NCI-H2081 (cell line): ENCODE measurements at places on chromosomes 4 and X.

- DNase-seq, result peak; percentile 17
Observed at GRCh38 chr4:147760695-147761094, 28.8 kb downstream of the ARHGAP10 start.

DNA sequence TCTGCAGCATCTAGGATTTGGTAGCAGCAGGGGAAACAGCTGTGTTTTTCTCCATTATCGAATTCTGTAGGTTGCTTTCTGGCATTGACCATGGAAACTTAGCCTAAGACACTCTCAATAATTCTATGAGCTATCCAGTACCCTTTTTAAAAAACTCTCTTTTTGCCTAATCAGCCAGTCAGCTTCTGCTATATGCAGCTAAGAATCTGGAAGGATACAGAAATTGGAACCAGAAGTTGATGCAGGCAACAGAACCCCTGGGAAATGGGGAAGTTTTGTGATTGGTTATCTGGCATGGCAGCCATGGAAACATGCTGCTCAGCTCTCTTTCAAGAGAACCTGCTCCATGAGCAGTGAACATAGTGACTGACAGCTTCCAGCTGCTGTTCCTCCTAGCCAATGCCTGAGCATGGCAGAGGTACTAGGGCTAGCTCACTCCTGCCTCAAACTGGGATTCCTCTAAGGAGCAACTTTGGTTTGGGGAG, 417.6 kb upstream of the MAOA start:
- DNase-seq, result no peak

GRCh38 chr4:116913451-116913850, 171.9 kb downstream of the TRAM1L1 start:
- no peak for DNase-seq

DNA sequence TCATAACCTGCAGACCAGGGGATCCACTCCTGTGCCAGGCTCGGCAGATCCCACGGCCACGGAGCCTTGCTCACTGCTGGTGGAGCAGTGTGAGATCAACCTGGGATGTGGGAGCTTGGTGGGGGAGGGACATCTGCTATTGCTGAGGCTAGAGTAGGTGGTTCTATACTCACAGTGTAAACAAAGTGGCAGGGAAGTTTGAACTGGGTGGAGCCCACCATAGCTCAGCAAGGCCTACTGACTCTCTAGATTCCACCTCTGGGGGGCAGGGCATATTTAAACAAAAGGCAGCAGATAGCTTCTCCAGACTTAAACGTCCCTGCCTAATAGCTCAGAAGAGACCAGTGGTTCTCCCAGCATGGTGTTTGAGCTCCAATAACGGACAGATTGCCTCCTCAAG, 54.7 kb upstream of the EPHA5 start:
- no peak for DNase-seq

DNA sequence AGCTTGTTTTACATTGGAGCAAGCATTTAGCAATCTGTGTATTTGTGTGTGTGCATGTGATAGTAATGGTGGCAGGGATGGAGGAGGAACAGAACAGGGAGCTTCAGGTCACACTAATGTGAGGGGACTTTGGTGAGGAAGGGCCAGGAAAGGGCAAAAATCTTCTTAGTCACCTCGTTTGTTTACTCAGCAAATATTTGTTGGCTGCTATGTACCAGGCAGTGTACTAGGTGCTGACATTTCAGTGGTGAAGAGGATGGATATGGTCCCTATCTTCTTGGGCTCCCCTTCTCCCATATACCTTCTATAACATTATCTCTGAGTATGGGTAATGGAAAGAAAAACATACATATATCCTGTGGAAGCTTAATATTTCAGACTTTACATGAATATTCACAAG, 48.5 kb upstream of the HDAC8 start:
- DNase-seq, result no peak

DNA sequence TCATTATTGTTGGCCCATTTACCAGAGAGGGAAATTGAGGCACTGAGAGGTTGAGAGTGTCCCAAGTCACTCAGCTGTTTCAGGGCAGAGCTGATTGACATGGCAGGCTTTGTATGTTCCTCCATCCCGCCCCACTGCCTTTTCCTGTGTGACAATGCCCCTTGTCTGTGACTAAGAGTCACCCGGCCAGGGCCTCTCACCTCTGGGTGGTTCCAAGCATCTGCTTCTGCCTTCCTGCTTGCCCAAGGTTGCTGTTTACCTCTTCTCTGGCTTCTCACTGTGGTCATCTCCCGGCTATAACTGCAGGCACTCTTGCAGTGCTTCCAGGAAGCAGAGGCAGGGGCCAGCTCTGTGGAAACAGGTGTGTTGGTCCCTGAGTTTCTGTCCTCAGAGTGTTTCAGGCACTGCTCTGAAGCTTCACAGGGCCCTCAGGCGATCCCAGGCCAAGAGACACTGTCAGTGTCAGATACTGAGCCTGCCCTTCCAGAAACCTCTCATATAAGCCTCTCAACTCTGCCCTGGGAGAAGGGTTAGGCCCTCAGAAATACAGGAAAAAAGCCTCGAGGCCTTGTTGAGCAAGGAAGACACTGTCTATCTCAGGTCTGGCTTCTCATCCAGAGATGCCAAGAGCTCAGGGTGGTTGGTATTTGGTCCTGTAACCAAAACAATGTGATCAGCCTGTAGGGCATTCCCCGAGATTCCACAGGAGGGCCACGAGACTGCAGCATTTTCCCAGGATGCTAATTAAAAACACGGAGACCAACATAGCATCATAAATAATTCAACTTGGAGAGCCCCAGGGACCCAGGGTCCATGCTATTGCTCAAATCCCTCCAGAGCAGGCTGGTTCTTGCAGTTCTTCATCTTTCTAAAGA, 42.0 kb upstream of the PROM1 start:
- DNase-seq, result no peak

DNA sequence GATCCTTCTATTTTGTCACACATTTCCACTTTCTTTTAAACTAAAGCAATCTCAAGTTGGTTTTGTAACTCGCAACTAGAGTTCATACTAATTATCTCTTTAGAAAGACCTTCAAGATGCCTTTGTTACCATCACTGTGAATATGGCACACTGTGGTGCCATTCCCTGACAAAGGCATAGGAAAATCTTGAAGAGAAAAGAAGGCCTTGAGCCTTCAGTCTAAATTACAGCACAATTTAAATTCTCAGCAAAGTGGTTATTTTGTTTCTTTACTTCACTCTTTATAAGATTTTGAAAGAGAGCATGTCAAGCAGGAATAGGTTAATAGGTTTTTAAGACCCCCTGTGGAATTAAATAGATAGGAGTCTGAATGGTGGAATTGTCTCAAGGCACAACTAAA, 89.0 kb upstream of the BANK1 start:
- DNase-seq, result no peak

DNA sequence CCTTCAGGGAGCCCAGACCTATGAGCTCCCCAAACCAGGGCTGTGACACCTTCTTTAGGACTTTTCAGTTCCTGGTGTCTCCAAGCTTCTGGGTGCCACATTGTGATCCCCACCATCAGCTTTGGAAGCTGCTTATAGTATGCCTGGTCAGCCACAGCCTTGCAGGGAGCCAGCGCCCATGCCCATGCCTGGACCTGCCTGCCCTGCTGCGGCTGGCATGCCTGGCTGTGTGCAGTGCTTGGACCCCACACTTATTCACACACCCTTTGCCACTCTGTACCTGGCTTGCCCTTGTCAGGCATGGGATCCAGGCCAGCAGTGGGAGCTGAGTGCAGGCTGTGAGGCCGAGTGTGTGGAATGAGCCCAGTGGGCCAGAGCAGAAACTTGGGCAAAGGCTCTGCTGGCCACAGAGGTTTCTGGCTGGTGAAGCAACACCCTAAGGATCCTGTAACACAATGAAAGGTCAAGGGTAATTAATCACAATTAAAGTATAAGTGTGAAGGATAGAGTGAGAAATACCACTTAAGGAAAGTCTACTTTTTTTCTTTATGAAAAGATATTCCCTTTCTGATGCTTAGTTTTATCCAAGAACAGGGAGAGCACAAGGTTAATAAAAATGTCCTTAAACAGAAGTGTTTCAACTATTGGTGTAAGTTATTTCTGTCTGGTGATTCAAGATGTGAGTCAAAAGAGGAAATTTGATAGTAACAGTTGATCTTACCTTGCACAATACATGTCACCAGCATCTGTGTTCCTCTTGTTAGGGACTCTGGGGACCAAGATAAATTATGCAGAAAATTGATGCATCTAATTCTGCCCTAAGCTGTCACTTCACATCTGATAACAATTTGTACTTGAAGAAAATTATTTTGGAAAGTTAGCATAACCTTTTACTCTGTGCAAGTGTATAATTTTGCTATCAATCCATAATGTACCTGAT, 161.8 kb downstream of the FAM47A start:
- DNase-seq, result no peak

GRCh38 chrX:151878574-151878973, 34.1 kb upstream of the MAGEA4 start:
- DNase-seq, result no peak

GRCh38 chr4:19776929-19777328, 474.8 kb upstream of the SLIT2 start:
- no peak for DNase-seq

- DNase-seq, result peak; percentile 19
Observed at GRCh38 chr4:113292371-113293042, 243.1 kb downstream of the ANK2 start.

DNA sequence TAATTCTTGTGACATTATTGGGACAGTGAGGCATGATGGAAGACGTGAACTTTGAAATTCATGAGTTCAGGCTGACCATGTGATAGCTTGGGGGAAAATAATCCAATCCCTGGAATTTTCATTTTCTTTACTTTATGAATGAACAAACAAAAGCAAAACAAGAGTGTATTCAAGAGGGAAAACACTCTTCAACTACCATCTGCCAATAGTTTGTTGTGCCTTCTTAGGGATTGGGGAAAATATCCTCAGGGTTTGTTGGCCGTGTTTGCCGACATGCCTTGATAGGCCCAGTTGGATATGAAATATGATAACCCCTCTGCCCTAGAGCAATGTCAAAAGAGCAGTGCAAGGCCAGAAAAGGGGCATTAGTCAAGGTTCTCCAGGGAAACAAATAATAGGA, 80.8 kb upstream of the CLNK start:
- DNase-seq, result no peak

GRCh38 chr4:8262637-8263322, 6.8 kb upstream of the HTRA3 start:
- no peak for DNase-seq

DNA sequence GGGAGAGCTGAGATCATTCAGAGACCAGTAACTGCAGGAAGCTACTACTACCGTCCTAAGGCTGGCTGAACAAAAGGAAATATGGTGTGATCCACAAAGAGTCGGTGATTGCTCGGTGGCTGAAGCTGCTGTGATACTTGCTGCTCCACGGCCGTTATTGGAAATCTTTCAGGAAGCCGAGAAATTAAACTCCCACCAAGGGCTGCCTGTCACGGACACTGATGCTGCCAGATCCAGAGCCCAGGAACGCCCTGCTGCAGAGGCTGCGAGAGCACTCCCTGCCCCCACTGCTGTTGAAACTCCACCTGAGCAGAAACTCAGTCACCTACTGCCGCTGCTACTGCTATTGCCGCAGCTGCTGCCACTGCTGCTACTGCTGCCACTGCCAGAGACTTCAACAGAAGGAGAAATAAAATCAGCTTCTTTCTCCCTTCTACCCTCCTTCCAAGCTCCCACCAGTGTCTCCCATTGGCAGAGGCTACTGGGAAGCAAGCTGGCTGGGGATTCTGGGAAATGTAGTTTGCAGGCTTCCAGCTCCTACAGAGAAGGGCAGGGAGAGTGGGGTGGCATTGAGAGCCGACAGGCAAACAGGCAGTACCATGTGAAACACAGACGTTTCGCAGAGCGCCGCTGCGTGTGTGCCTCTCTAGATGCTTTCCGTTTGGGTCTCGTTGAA, 126.0 kb upstream of the ENPP6 start:
- DNase-seq, result peak; percentile 74

- no peak for DNase-seq
Observed at GRCh38 chr4:109207061-109207460, 95.4 kb downstream of the COL25A1 start.

DNA sequence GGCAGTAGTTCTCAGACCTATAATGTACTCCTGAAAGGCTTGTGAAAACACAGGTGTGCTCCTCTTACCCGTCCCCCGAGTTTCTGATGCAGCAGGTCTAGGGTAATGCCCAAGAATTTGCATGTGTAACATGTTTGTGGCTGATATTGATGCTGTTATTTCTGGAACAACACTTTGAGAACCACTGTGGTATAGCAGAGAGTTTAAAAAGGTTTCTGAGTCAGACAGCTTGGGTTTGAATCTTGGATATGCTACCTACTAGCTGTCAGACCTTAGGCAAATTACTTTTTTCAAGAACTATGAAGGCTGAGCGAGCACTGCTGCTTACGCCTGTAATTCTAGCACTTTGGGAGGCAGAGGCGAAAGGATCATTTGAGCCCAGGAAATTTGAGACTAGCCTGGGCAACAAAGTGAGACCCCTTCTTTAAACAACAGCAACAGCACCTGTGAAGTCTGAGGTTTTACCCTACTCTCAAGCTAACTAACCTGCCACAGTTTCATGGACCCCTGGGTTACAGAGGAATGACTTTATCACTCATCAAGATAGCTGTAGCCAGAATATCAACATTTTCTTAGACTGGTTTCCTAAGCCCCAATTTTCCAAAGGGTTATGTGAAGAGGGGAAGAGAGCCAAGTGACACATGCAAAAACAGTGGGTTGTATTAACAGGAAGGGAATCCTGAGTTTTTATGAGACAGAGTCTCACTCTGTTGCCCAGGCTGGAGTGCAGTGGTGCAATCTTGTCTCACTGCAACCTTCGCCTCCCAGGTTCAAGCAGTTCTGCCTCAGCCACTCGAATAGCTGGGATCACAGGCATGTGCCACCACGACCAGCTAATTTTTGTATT, 5.1 kb downstream of the AFF1 start:
- no peak for DNase-seq

DNA sequence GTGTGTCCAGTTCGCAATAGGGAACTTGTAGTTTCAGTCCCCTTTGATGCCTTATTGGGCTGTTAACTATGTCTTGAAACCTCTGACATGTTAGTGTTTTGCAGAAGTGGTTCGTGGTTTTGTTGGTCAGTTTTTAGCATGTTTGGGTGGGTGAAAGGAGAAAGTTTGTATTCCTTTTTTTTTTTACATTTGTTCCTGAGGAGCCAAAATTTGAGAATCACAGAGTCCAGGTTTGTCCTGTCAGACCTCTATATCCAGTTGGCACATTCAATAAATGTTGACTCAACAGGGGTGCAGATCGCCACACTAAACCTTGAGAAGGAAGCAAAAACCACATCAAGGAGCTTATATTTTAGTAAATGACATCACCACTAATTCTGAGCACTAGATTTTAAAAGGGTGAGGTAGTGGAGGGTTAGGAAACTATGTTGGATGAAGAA, 26.2 kb downstream of the DLG3 start:
- DNase-seq, result no peak

GRCh38 chrX:39133971-39134370, 332.7 kb downstream of the MID1IP1 start:
- DNase-seq, result no peak

GRCh38 chr4:145907812-145908211, 30.8 kb downstream of the ZNF827 start:
- no peak for DNase-seq
